Glutamatergic neuron (in vitro differentiated cells): ENCODE measurements at places on chromosomes 11 and 22. TPM values are rescaled to one million over a fixed set of nuclear protein-coding genes. Genes with fewer than 3 reads are reported as not detected.

DNA sequence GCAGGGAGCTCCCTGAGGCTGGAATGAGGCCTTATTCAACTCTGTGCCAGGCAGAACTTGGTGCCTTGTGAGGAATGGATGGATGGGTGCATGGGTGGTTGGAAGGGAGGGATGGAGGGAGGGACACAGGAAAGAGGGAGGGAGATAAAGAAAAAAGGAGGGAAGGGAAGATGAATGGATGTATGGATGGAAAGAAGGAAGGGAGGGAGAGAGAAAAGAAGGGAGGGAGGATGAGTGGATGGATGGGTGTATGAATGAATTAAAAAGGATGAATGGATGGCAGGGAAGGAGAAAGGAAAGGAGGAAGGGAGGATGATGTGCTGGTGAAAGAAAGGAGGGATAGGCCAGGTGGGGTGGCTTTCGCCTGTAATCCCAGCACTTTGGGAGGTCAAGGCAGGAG is 34.6 kb downstream of the KCNC1 start:
- DNase-seq, result no peak
- peaks cover 24% of the 10 kb centered on the region for H3K4me1 ChIP-seq
- H3K36me3 ChIP-seq, result no peaks in the 10 kb centered on the region

- H3K36me3 ChIP-seq, result peaks cover 29% of the 10 kb centered on the region
- no peak overlapping the region for H3K4me3 ChIP-seq
- no peak for DNase-seq
- no peak overlapping the region for H3K27ac ChIP-seq
Observed at GRCh38 chr11:1733716-1734640, 16.4 kb downstream of the IFITM10 start.

GRCh38 chr22:46515208-46516111 is 22.0 kb downstream of the CELSR1 start:
- no peaks in the 10 kb centered on the region for H3K27me3 ChIP-seq
- no peak overlapping the region for H3K27ac ChIP-seq
- H3K36me3 ChIP-seq, result no peaks in the 10 kb centered on the region
- no peak overlapping the region for H3K4me3 ChIP-seq

C1QTNF4 gene
- total RNA-seq, result 7.0 TPM

GRCh38 chr11:123484448-123484847 is 54.4 kb downstream of the GRAMD1B start:
- H3K4me1 ChIP-seq, result no peaks in the 10 kb centered on the region
- no peak for DNase-seq
- H3K36me3 ChIP-seq, result no peaks in the 10 kb centered on the region
- H3K4me3 ChIP-seq, result no peak overlapping the region
- H3K27me3 ChIP-seq, result no peaks in the 10 kb centered on the region
